ENCODE measurements at places on chromosomes 16 and 17.
A peak's percentile ranks its signal among the peaks of the same experiment; 100 is the strongest.

- no peak for DNase-seq
Observed at GRCh38 chr17:75418531-75418930, 13.1 kb upstream of the GRB2 start.

DNA sequence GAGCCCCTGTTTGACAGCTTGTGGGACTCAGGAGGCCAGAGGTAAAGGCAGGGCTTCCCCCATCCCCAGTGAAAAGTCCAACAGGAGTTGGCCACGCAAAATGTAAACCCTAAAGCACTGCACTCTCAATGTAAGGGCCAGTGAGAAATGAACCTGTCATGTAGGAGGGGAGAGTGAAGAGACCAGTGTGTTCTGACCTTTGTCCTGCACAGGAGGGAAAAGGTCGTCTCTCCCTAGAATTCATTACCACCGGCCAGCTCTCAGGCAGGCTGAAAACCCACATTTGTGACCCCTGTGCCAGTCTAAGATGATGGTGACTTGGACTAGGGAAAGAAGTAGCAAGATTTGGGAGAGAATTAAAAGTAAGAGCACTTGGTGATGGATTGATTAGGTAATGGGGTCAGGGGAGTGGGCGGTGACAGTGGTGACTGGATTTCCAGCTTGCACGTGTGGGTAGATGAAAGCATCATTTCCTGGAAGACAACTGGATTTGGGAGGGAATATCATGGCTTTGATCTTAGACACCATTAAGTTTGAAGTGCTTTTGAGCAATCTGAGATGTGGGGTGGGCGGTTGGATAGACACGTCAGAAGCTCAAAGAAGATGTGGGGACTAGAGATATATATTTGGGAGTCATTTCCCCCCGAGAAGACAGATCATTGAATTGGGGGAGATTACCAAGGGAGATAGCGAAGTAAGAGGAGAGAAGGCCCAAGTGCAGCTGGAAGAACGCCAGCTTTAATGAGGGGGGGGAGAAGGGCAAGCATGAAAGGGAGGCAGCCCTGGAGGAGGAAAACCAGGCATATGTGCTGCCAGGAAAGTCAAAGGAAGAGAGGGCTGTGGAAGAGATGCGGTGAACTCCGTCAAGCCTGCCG is 119.5 kb downstream of the NTN1 start:
- DNase-seq: peak; percentile 50

GRCh38 chr17:58680038-58680369 is 11.8 kb downstream of the TEX14 start:
- no peak for DNase-seq

DNA sequence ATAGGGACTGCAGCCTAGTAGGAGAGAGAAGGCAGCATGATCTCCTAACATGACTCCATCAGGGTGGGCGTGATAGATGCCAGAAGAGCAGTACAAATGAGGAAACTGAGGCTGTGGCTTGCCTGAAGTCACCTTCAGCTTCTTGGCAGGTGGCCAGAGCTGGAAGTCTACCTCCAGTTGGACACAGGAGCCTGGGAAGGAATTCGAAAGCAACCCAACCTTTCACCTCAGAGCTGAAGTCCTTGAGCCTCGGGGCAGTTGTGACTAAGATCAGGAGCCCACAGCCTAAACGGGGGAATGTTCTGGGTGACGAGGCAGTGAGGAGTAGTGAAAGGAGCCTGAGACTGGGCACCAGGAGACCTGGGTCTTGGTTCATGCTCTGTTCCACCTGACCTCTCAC is 9.4 kb upstream of the SLC52A1 start:
- DNase-seq: no peak

GRCh38 chr17:72128039-72128438 is 7.2 kb downstream of the SOX9 start:
- peak; percentile 63 for DNase-seq

DNA sequence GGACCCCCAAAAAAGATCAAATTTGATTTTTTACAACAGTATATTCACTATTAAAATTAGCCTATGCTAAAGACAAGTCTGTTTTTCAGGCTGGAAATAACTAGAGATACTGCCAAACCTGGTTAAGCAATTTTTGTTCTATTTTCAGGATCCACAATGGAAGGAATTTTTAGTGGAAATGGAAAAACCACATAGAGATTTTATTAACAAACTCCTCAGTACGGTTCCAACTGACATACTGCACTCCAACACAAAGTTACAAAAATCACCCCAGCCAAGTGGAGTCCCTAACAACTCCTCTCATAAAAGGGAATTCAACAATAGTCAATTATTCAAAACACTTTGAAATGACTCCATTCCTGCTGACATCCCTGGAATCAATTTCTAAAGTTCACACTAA is 101.6 kb upstream of the TOB1 start:
- no peak for DNase-seq

DNA sequence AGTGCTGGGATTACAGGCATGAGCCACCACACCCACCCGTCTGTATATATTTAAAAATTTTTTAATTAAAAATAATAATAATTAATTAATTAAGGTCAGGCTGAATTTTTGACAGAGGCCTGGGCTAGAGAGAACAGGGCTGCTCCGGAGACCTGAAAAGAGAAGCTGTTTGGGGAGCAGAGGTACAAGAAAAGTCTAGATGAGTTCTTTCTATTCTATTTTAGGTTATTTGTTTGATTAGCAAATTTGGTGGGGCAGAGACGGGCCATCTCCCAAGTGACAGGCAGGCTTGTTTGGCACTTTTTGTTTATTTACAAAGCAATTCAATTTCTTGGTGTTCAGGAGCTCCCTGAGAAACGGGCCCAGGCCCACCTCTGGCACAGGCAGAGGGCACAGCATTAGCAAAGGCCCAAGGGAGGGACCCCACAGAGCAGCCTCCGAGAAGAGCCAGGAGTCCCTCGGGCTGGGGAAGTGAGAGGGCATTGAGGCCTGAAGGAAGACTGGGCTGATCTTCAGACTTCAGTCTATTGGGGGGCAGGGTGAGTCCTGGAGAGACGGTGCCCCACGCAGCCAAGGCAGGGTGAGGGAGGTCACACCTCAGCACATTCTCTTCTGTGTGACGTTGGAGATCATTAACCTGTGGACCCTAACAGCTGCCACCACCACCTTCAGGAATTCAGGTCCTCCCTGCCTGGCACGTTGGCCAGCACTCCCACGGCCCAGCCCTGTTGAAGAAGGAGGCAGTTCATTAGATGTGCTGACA is 10.8 kb upstream of the RIPOR1 start:
- no peak for DNase-seq

- no peak for DNase-seq
Observed at GRCh38 chr17:41131979-41132378, 8.0 kb upstream of the KRTAP4-12 start.

GRCh38 chr17:41986634-41987033 is 20.0 kb downstream of the CNP start:
- no peak for DNase-seq

Data from brain (organoid and tissue), 16 donors.